Activated T-helper 1 cell treated with anti-CD3 and anti-CD28 coated beads, Interleukin-2, amount 50 U/mL, for 16 hours (primary cell): ENCODE measurements at places on chromosomes 6 and 20.

GRCh38 chr6:16236009-16236501 lies 2.3 kb upstream of the GMPR start:
- no peak for DNase-seq

- no peak for DNase-seq
Measured at GRCh38 chr6:45822246-45822812, 193.3 kb downstream of the CLIC5 start.

DNA sequence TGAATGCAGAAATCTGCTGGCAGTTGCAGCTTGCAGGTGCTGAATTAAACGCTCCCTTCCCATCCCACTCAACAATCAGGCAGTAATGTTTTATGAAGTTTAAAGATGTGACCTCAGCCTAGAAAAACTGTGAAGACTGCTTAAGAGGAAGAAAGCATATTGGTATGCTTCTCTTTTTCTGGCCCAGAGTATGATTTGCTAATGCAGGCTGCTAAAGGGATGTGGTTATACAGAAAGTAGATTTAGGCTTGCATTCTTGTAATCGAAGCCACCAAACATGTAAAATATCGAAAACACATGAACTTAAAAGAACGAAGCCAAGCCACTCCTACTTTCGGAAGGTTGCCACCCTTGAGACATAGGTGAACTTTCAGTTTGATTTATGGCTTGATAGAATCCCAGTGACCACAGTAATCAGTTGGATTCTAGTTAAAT lies 40.7 kb downstream of the MAP3K5 start:
- DNase-seq = no peak

DNA sequence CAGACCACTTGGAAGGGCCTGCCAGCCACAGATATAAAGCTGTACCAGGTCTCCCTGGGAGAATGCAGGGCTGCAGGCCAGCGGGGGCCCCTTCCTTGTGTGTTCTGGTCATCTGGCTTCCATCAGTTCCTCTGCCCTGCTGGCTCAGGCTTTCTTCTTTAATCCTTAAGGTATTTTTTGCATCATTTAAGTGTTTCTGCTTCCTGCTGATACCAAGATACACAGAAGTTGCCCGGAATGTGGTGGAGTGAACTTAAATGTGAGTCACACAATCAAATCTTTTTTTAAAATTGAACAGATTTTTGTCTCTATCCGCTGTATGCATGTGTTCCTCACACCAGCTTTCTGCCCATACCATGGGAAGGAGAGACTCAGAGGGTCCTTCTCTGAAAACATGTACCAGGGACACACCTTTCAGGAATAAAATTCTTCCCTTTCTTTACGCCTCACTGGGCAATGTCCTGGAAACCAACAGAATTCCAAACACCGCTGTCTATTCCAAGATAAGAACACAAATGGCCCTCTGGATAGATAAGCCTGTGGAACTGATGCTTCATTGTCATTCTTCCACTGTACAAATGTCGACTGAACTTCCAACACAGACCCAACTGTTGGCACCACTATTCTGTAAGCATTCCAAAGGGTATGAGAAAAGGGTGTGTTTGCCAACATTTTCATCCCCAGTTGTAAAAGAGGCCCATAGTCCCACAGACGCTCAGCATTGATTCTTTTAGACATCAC lies 206.2 kb upstream of the MYLIP start:
- no peak for DNase-seq

- no peak for DNase-seq
Measured at GRCh38 chr6:30206799-30207618, 6.2 kb downstream of the TRIM26 start.

DNA sequence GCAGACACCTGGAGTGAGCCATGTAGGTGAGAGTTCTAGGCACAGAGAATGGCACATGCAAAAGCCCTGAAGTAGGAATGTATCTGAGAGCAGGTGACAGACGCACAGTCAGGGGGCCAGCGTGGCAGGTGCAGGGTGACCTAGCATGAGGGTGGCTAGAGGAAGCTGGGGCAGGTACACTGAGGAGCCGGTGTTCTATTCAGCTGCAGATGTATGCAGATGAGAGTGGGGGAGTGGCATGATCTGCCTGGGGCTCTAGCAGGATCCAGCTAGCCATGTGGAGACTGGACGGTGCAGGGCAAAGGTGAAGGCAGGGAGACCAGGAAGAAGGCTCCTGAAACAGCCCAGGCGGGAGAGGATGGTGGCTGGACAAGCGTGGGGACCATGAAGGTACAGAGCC lies 10.7 kb downstream of the PEDS1 start:
- DNase-seq = no peak

DNA sequence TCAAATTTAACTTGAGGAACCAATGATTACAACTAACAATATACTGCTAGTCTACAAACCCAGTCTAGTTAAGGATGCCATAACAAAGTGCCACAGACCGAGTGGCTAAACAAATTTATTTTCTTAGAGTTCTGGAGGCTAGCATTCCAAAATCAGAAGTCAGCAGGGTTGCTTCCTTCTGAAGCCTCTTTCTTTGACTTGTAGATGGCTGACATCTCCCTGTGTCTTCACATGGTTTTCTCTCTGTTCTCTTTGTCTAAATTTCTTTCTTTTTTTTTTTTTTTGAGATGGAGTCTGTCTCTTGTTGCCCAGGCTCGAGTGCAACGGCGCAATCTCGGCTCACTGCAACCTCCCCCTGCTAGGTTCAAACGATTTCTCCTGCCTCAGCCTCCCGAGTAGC lies 56.1 kb downstream of the NCOA3 start:
- DNase-seq = no peak

- DNase-seq = no peak
Measured at GRCh38 chr20:57838670-57839151, 128.9 kb upstream of the PMEPA1 start.

DNA sequence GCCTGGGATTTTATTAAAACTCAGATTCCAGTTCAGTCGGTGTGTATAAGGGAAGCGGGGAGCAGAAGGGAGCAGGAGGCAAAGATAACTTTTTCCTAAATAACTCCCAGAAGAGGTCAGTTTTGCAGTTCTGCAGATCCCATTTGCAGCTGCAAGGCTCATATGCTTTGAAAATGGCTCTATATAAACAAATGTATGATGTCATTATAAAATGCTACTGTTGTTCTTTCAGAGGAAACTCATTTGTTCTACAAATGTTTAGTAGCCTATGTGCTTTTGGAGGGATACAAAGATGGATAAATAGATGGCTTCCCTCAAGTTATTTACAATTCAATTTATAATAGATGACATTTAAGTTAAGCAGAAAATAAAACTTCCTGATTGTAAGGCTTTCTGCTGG lies 29.2 kb upstream of the DSP start:
- no peak for DNase-seq

DNA sequence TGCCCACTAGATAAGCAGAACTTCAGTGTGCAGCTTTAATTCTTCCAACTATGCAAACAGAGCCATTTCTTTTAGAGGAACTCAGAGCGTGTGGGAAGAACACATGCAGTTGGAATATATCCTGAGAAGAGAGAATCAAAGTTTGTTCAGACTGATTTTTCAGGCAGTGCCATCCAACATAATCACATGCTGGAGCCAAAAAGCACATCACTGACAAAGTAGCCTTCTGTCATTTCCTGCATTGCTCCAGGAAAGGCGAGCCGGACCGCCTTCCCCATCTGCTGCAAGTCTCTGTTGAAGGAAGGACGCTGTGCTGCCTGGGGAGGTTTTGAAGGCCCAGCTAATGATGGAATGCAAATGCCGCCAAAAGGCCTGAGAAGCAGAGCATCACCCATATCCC lies 98.4 kb downstream of the DOK5 start:
- no peak for DNase-seq
